Stimulated activated memory B cell treated with anti-CD40 and anti-IgM and Interleukin-4, amounts not matched to agents 10 μg/mL and 1 μg/mL and 100 μg/mL, for 72 hours (primary cell): ENCODE measurements at places on chromosomes 12 and 14.

GRCh38 chr12:105409801-105410471, 79.4 kb downstream of the C12orf75 start:
- peak overlapping the region; percentile 3 for H3K4me3 ChIP-seq
- no peak overlapping the region for H3K27ac ChIP-seq
- peaks cover 51% of the 10 kb centered on the region for H3K27me3 ChIP-seq
- H3K4me1 ChIP-seq = peaks cover 8% of the 10 kb centered on the region
- ATAC-seq = no peak

DNA sequence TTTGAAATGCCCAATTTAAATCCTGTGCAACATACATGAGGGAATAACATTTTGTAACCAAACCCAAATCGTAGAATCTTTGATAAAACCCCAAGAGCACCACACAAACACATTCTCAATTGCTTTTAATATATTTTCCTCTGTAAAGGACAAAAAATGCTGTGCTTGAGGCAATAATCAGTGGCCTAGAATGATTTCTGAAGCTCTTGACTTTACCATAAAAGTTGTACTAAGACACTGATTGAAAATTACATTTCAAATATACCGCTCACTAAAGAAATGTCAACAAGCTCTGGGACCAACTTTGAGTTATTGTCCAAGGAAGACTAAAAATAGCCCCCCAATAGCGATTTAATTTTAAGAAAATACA, 1.5 kb downstream of the EML5 start:
- peaks cover 8% of the 10 kb centered on the region for H3K36me3 ChIP-seq
- ATAC-seq = no peak
- H3K4me1 ChIP-seq = peaks cover 30% of the 10 kb centered on the region
- no peaks in the 10 kb centered on the region for H3K27me3 ChIP-seq

- H3K27me3 ChIP-seq = no peaks in the 10 kb centered on the region
- H3K27ac ChIP-seq = no peak overlapping the region
- H3K36me3 ChIP-seq = no peaks in the 10 kb centered on the region
- no peak overlapping the region for H3K4me3 ChIP-seq
Measured at GRCh38 chr12:78534311-78534710, 330.3 kb upstream of the SYT1 start.

DNA sequence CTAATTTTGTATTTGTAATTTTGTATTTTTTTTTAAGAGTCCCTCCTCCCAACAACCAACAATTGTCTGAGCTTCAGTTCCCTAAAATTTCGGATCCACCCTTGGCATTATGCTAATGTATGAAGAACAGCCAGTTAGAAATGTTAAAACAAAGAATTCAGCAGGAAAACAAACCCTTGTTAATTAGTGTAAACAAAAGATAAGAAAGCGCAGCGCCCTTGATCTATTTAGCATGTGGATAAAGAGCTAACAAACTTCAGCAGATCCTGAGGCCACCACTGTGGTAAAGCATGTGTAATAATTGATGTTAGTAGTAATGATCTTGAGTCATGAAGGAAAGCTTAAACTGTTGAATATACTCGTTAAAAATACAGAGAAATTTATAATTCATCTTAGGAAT, 199.8 kb downstream of the TMX1 start:
- no peak for ATAC-seq
- no peak overlapping the region for H3K4me3 ChIP-seq
- no peaks in the 10 kb centered on the region for H3K36me3 ChIP-seq
- H3K27ac ChIP-seq = no peak overlapping the region
- no peaks in the 10 kb centered on the region for H3K4me1 ChIP-seq

DNA sequence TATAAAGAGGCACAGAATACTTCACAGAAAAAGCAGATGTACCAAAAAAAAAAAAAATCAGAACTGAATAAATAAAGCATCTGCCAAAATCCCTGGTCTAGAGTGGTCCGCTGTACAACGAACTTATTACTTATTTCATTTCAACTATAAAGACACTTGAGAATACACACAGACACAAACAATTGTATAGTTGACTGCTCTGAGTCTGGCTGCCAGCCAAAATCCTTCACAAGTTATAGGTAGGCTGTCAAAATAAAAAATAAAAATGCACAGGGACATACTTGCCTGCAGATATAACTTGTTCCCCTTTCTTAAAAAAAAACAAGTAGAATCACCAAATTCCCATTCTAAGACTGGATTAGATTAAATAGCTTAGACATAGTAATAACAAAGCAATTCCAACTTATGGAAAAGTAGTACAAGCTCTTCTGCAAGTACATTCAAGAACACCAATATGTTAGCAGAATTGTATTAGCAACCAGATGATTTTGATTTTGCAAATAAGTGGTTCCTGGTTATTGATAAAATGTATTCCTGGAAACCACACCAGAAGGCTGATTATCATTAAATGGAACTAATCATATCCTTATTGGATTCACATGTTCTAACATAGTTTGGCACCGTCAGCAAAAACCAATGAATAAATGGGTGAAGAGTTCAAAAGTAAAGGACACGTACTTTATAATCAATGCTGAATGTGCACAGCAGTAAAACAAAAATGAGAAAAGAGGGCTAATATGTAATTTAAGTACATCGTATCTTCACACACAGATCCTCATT, 248.5 kb downstream of the NELL2 start:
- no peak for ATAC-seq
- no peaks in the 10 kb centered on the region for H3K4me1 ChIP-seq
- H3K27ac ChIP-seq = no peak overlapping the region
- H3K27me3 ChIP-seq = no peaks in the 10 kb centered on the region

DNA sequence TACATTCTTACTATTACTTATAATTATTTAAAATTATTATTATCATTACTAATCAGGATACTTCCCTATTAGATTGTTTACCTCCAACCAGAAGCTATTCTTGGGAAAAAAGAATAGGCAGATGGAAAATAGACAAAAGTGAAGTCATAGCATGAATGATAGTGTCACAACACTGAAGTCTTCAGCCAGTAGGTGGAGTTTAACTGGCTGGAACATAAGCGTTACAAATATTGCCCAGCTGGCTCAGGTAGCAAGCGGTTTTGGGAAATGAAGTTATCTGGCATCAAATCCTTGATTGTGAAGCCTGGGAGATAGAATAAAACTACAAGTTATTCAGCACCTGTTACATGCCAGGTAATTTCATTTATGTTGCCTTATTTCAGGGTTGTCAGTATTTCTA, 762.9 kb downstream of the C12orf50 start:
- H3K27ac ChIP-seq = no peak overlapping the region
- H3K27me3 ChIP-seq = no peaks in the 10 kb centered on the region
- no peak overlapping the region for H3K4me3 ChIP-seq

- no peak overlapping the region for H3K27ac ChIP-seq
- no peaks in the 10 kb centered on the region for H3K27me3 ChIP-seq
- H3K4me3 ChIP-seq = no peak overlapping the region
- no peaks in the 10 kb centered on the region for H3K36me3 ChIP-seq
- H3K4me1 ChIP-seq = peaks cover 17% of the 10 kb centered on the region
Measured at GRCh38 chr14:67566908-67567307, 33.2 kb downstream of the PIGH start.

GRCh38 chr12:7833831-7834230, 38.9 kb downstream of the SLC2A14 start:
- no peaks in the 10 kb centered on the region for H3K4me1 ChIP-seq
- no peak overlapping the region for H3K27ac ChIP-seq
- no peak overlapping the region for H3K4me3 ChIP-seq
- H3K36me3 ChIP-seq = no peaks in the 10 kb centered on the region

DNA sequence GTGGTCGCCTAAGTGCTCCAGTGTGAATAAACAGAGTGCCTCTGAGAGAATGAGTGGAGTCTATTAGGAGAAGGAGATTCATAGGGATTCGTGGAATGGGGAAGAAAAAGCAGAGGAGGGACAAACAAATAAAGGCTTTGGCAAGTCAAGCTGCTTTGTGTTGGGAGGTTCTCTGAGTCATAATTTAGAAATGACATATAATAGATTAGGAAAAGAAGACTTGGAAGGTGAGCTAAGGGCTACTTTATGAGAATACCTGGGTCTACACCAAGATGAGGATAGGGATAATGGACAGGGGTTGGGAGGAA, 6.4 kb upstream of the NTN4 start:
- peaks cover 21% of the 10 kb centered on the region for H3K27me3 ChIP-seq
- H3K4me3 ChIP-seq = no peak overlapping the region
- ATAC-seq = no peak
- H3K36me3 ChIP-seq = no peaks in the 10 kb centered on the region

DNA sequence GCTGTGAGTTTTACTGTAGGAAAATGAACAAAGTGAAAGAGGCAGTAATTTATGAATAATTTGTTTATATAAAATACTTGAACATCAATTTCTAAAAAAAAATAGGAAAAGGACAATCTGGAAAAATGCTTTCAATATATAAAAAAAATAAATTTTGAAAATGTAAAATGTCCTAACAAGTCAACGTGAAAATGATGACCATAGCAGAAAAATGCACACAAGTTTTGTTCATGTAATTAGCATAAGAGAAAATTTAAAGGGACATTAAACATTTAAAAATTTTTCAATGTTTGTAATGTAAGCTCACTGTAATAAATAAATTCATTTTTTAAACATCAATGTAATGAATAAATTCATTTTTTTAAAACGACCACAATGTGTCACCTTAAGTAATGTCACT, 214.8 kb upstream of the ATXN7L3B start:
- no peak overlapping the region for H3K27ac ChIP-seq
- no peaks in the 10 kb centered on the region for H3K27me3 ChIP-seq
- H3K4me3 ChIP-seq = no peak overlapping the region
- no peaks in the 10 kb centered on the region for H3K4me1 ChIP-seq
- ATAC-seq = no peak
- no peaks in the 10 kb centered on the region for H3K36me3 ChIP-seq
